Erythroblast (primary cell): ENCODE measurements at places on chromosomes 3 and 15.
A peak's percentile ranks its signal among the peaks of the same experiment; 100 is the strongest.

DNA sequence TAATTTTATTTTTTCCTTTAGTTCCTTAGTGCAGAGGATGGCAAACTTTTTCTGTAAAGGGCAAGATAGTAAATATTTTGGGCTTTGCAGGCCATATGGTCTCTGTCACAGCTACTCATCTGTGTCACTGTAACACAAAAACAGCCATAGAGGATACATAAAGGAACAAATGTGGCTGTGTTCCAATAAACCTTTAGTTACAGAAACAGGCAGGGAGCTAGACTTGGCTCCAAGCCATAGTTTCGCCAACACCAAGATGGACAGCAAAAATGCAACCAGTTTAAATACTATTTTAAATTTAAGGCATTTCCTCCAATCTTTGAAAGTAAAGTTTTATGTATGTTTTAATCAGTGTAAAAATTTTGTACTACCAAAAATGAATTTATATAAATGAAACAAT lies 753.4 kb downstream of the FHIT start:
- DNase-seq: no peak

DNA sequence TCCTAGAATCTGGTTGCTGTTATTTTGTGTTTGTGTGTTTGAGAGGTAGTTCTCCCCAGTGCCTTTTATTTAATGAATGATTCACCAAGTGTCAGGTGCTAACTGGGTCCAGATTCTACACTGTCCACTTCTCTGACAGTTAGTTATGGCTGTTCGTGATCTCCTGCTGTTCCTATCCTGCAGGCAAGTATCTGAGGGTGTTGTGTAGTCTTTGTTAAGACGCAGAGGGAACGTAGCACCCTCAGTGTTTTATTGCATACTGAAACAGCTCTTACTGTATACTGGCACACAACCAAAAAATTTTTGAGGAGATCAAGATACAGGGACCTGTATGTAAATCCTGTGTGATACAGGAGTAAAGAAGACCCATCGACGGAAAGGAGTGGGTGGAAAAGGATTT lies 1271.3 kb downstream of the ROBO1 start:
- DNase-seq: no peak

DNA sequence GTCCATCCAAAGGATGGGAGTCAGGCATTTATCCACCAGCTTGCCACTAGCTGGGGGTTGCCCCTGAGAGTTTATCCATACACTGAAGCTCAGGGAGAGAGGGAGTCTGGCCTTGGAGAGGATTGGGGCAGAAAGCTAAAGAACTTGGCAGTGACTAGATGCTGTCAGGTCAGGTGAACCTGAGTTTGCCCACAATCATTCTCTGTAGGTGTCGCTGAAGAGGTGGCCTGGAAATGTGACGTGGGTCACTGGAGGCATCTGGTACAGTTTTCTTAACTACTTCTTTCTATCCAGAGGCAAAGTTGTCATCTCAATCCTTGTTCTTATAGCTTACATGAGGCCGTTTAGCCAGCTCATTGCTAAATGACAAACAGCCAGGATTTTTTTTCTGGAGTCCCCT lies 298.0 kb upstream of the CTNNB1 start:
- DNase-seq: no peak

GRCh38 chr3:81581966-81582599 lies 179.4 kb downstream of the GBE1 start:
- peak; percentile 65 for DNase-seq

DNA sequence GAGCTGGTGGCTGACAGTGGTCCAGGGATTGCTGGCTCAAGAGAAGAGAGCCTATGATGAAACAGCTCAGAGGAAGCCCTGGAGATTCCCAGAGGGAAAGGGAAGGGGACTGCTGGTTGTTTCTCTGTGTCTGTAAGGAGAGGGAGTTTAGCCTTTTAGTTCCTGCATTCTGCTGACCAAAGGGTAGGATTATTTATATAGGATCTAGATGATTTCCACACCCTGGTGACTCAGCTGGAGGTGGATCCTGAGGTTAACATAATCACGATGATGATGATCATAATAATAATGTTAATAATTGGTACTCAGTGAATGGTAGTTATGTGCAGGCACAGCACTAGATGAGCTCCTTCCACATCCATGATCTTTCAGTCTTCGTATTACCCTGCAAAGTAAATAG lies 144.9 kb downstream of the EPHB1 start:
- DNase-seq: no peak

- DNase-seq: no peak
Observed at GRCh38 chr3:37499061-37499785, 324.8 kb upstream of the LRRFIP2 start.

DNA sequence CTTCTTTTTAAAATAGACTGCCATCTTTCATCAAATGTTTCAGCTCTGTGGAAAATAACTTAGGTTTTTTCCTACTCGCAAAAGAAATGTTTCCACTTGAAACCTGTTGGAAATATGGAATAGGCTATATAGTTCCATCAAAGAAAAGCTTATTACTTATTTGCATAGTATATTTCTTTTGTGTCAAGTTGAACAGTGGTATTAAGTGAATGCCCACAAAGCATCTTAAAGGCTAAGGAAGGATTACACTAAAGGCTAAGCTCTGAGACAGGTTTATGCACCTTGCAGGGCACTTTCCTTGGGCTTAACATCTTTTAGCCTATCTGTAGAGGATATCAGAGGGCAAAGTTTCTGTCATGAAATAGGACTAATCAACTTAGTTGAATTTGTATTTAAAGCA lies at the start of gene SAMD7:
TSS of gene SAMD7 (plus strand) at position 301 of the 400 bp plus-strand sequence. CDS start 7,927 bp downstream, outside the sequence.
- no peak for DNase-seq

DNA sequence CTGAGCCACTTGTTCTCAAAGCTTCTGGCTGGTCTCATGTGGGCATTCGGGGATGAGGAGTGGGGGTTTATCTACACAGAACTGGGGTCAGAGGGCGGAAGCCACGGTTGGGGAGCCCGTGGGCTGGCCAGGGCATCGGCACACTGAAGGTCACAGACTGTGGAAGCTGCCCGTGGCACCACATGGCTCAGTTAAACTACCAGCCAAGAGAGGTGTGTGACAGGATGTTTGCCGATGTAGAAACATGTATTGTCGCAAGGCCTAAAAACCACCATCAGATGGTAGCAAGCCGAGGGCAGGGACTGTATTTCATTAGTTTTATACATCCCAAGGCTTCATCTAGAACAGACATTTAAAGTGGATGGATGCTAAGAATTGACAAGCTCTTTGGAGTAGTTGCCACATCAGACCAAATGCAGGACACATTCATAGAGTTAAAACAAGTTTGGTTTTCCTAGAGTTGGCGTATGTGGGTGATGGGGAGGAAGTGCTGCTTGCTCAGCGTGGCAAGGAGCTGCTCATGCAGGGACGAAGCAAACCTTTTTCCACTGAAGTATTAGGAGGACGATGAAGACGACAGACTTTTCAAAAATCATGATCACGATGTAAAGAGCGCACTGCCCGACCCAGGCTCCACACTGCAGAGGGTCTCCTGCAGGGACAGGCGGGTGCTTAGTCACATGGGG lies 9.6 kb upstream of the MUSTN1 start:
- no peak for DNase-seq

- DNase-seq: peak; percentile 68
Observed at GRCh38 chr3:167882057-167882667, 146.6 kb downstream of the SERPINI1 start.

GRCh38 chr15:89500397-89501270 lies 4.3 kb upstream of the RHCG start:
- no peak for DNase-seq

GRCh38 chr3:13072239-13072599 lies 1.0 kb downstream of the IQSEC1 start:
- no peak for DNase-seq

GRCh38 chr3:13419505-13420044 lies 547 bp downstream of the NUP210 start:
- peak; percentile 75 for DNase-seq

DNA sequence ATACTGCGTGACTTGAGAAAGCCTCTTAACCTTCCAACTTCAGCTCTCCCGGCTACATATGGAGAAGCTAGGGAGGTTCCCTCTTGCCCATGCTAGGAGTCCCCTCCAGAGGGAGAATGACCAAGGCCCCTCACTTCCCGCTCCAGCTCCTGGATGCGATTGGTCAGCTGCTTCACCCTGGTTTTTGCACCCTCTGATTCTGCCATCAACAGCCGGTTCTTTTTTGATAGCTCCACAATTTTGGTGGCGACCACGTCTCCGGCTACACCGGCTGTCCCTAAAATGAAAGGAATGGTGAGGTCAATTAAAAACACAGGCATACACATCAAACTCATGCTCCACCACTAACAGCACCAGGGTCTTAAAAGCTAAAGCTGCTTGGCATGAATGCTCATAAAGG lies 20.6 kb downstream of the CCDC13 start:
- DNase-seq: no peak

DNA sequence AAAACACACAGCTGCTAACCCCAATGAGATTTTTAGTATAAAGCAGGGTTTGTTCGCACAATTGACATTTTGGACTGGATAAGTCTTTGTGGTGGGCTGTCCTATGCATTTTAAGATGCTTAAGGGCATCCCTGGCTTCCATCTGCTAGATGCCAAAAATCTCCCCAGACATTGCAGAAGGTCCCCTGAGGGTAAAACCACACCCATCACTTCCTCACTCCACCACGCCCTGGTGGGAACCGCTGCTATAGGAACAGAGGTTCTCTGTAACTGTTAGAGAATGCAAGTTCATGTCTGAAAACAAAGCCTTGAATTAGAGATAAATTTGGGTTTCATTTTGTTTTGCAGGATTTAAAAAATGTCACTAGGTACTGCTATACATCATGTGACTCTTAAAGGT lies 67.7 kb downstream of the ARHGEF26 start:
- DNase-seq: no peak

DNA sequence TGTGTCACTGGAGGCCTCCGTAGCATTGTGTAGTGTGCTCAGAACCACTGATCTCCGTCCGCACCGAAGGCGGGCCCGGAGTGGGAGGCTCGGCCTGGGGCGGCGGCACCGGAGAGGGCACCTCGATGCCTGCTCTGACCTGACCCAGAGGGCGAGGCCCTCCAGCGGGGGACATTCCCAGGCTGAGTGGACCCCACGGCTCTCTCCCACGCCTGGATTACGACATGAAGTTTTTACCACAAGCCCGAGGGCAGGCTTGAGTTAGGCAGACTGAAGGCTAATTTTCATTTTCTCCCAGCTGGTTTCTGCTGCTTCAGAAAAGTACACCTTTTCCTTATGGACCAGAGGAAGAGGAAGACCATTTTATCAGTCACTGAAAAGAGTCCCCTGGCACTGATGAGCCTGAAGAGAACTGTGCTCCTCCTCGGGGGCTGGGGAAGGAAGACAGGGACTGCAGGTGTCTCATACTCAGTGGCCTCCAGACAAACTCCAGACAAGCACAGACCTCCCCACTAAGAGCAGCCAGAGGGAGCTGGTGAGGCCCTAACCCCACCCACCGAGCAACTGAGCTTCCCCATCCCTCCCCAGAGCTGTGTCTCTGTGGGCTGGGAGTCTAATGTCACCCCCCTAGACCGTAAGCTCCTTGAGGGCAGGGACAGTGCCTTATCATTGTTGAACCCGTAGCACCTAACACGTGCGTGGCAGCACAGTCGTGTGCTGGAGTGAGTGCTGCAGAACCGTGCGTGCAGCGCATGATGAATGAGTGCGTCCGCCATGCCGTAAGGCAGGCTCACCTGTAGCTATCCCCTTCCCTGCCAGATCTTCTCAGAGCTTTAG lies 74.5 kb upstream of the BLM start:
- peak; percentile 35 for DNase-seq

DNA sequence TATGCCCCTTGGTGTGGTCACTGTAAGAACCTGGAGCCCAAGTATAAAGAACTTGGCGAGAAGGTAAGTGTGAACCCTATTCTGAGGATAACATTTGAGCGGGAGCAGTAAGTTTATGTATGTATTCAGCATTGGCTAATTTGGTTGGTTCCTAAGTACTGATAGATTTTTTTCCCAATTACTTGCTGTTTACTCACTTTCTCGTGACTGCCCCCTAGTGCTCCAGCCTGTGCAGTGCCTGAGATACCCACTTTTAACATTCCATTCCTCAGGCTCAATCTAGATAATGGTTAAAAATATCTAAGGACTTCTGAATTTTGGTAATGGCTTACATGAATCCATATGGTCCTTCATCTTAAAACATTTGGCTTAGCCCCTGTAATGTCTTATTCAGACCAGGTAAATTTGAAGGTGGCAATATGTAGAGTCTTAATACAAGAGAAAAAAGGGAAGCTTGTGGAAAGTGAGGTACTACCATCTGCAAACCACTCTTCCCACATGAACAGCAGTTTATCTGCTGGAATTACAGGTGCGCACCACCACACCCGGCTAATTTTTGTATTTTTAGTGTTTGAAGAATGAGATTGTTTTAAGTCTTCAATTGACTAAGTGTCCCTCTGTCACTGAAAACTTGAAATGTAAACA lies 7.1 kb downstream of the ELL3 start:
- peak; percentile 68 for DNase-seq

DNA sequence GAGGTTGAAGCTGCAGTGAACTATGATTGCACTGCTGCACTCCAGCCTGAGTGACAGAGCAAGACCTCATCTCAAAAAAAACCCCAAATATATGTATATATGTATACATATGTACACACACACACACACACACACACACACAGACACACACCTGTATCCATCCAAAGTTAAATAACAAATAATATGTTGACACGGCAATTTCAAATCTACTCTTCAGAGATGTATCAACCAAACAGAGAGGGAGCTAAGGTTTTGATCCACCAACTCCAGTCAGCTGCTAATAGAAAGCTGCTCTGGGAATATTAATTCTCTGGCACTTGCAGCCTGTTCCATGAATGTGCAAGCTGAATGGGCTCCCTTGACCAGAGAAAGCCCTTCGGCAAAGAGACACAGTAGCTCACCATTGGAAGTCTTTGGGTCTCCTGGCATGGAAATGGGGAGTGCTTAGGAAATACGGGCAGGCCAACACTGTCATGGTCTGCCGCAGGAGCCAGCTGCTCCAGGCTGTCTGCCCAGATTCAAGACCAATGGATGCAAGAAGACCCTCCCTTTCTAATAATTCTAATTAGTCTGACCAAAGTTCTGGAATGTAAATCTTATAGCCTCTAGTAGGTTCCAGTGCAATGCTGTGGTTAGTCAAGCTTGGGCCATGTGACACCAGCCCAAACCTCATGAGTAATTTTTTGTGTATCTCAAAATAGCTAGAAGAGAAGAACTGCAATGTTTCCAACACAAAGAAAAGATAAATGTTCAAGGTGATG lies 299.8 kb downstream of the KBTBD8 start:
- no peak for DNase-seq

GRCh38 chr3:146454796-146455195 lies 14.6 kb downstream of the PLSCR2 start:
- no peak for DNase-seq

DNA sequence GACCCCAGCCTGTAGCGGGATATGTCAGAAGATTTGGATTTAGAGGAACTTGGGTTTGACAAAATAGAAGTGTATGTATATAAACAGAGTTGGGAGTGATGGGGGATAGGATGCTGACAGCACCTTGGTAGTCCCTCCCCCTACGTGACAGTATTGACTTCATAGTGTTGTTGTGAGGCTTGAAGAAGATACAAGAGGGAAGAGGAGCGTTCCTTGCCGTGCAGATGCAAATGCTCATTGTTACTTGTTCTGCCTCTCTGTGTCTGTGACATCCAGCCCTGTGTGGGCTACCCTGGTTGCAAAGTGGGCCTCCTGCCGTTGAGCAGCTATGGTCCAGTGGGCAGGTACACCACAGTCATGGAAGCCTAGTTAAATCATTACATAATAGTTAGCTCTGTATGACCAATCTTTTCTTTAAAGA lies 45.0 kb downstream of the SMAD3 start:
- no peak for DNase-seq

GRCh38 chr15:73965094-73965757 lies 26.9 kb downstream of the STOML1 start:
- no peak for DNase-seq
